GM04504 (cell line): ENCODE measurements at places on chromosomes 11 and 22.
A peak's percentile ranks its signal among the peaks of the same experiment; 100 is the strongest.

DNA sequence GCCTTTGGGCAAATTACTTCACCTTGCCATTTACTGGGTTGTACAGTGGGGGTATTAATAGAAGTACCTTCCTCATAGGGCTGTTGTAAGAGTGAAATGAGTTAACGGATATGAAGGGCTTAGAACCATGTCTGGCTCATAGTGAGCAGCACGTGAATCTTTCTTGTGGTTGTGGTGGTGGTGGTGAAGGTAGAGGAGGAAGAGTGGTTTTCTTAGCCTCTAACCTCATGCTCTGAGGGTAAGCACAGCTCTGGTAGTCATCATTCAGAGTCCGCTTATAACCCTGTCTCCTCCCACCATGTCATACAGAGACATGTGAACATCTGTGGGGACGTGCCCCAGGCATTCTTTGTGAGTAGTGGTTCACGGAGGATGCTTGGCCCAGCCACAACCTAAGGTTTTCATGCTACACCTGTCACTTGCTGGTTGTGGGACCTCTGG is 43.6 kb downstream of the TEAD1 start:
- no peak for DNase-seq

DNA sequence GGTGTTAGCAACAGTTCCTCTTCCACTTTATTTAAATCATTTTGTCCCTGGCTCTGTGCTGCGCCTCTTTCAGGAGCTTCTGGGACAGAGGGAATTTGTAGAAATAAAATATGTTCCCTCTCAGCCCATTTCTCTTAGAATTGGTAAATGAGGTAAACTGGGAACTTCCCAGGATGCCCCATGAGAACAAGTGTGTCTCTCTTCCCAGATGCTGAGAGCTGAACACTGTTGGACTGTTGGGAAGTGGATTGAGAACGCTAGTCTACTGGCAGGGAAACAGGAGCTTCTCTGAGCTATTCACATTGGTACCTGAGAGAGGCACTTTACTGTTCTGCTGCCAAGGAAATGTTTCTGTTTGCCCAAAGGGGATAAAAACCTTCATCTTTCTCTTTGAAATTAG is 4.0 kb downstream of the CRY2 start:
- no peak for DNase-seq

GRCh38 chr11:47437218-47437745 is 11.0 kb upstream of the PSMC3 start:
- DNase-seq = no peak

GRCh38 chr11:92979176-92979575 is 9.7 kb downstream of the MTNR1B start:
- DNase-seq = no peak

- DNase-seq = no peak
Measured at GRCh38 chr22:35306350-35306967, 6.8 kb downstream of the TOM1 start.

DNA sequence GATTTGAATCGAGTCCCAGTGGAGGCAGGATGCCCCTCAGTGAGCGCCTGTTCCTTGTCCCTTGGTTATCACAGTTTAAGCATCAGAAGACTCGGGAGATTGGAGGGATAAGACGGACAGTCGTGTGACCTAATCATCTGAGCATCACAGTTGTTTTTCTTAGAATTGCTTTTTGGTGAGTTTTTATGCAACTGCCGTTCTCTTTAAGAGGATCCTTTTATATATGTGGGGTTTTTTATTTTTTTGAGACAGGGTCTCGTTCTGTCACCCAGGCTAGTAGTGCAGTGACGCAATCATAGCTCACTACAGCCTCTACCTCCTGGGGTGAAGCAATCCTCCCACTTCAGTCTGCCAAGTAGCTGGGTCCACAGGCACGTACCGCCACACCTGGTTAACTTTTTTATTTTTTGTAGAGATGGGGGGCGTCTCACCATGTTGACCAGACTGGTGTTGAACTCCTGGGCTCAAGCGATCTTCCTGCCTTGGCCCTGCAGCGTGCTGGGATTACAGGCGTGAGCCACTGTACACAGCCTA is 16.5 kb downstream of the NUP50 start:
- no peak for DNase-seq

GRCh38 chr11:7691759-7692350 is 14.4 kb downstream of the OVCH2 start:
- no peak for DNase-seq

DNA sequence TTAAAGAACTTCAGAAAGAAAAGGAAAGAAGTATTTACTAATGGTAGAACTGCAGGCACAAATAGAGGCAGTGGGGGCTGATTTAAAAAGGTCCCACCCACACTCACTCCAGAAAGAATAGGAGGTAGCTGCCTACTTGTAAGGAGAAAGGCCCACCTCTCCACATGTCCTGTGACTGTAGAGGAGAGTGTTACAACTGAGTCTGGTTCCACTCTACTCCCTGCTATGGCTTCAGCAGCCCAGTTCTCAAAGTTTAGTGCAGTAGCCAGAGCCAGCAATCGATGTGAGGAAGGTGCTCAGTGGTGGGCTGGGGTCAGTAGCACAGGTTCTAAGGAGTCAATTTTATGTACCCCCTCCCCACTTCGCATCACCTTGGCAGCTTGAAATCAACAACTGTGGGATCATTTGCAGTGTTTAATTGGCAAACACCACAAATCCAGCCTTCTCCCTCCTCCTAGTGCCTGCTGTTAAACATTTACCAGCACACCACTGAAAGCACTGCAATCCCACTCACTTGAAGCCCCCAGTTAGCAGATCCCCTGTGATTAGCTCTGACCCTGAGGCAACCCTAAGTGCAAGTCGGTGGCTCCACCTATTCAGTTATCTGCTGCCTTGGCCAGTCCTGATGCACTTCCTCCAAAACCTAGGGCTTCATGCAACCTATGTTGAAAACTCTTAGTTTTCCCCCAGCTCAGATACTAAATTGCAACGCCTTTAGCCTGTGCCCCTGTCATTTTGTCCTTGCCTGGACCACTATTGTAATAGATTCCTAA is 146.6 kb downstream of the BBOX1 start:
- DNase-seq = no peak

DNA sequence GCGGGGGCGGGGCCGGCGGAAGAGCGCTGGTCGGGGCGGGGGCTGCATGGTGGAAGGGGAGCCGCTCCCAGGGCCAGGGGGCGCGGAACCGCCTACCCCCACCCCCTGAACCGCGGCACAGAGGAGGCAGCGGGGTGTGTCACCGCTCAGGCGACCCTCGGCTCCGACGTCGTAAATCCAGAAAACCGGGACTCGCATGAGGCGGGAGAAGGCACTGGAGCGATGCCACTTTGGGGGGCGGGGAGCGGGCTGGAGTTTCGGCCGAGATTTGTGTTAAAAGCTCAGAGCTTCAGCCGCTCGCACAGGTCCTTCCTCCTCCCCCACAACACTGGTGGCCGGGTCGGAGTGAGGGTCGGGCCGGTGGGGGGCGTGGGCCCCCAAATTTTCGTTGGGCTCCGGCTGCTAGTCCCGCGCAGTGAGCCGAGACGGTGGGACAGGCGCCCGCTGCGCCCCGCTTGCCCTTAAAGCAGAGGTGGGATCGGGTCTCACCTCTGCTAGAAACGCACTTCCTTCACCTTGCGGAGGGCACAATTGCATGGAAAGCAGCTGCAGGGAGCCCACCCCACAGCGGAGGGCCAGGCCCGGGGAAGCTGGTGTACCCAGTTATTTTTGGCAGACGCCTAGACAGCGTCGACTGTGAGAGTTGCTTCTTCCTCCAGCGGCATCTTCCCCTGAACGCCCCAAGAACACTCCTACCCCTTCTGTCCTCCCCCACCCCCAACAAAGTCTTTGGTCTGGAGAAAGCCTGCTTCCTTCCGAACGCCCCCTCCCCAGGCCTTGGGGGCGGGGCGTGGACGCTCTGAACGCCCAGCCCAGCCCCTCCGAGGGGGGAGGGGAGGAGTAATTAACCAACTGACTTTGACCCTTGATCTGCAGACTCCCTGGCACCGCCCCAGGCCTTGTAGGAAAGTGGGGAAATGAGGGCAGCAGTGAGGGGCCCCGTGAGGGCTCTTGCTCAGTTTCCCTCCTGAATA is 1.1 kb downstream of the OVOL1 start:
- no peak for DNase-seq

GRCh38 chr11:118641397-118642019 is 34.1 kb downstream of the PHLDB1 start:
- DNase-seq = no peak

DNA sequence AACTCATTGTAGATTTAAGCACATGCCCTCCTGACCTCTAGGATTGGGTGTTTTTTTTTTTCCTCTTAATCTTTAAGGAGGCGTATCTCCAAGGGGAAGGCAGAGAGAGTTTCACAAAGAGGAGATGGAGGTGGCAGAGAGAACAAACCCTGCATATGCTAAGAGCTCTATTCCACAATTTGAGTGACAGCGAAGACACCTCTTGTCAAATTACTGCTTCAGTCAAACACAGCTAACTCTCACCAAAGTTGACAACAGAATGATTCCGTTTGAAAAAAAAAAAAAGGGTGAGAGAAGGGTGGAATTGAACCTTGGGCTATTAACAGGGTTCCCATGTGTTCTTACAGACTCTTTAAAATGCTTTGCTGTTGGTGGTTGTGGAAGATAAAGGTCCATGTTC is 112.6 kb downstream of the NXPE2 start:
- DNase-seq = no peak

DNA sequence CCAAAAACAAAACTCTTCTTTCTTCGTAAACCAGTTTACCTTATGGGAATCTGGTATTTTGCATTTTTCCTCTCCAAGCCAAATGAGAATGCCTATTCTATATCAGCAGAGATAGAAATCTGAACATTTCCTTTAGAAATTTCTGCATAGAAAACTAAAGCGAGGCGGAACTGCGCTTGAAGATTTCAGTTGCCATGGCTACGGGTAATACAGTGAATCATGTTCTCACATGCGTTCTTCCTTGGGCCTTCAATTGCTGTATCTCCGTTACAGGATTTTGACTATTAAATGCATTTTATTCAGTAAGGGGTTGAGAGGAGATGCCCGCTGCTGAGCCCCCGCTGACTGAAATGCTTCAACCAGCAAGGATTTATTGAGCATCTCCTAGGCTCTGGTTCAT is 108.2 kb upstream of the CRYBB3 start:
- DNase-seq = no peak

DNA sequence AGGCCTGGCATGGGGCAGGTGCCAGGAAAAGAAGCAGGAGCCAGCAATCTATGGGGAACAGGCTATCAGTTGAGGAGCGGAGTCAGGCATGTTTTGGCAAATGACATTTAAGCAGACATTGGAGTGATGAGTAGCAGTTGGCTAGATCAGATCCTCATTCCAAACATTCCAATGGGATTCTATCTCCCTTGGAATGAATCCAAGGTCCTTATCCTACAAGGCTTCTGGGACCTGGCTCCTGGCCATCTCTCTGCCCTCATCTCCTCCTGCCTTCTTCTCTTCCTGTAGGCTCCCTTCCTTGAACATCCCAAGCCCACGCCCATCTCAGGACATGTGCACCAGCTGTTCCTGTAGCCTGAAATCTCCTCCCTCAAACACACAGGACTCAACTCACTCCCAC is 1074.5 kb downstream of the TBC1D22A start:
- DNase-seq = no peak

DNA sequence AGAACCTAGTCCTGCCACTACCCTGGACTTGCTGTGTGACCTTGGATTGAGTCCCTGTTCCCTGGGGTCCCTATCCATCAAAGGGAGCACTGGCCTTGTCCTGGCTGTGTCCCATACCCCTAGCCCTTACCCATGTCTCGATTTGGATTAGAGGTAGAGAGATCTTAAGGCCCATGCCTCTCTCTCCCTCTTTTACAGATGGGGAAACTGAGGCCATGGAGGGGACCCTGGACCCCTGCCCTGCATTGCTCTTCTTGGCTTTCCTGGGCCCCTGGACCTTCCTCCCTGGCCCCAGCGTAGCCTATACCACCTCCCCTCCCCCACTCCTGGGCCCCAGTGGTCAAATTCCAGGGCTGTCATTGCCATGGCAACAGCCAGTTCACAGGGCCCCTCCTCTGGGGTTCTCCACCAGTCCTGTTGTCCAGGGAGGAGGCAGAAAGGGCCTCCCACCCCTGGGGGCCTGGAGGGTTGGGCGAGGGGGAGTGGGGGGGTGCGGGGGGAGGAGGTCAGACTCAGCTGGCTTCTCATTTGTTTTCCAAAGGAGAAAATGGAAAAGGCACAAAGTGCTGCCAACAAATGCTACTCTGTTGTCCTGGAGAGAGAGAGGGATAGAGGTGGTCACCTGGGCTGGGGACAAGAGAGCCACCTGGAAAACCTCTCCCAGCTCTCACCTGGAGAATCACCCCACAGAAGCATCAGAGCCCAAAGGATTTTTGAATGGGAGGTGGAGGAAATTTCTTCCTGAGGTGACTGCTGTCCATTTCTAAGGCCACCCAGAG is 23.3 kb downstream of the ARHGEF17 start:
- DNase-seq = no peak

DNA sequence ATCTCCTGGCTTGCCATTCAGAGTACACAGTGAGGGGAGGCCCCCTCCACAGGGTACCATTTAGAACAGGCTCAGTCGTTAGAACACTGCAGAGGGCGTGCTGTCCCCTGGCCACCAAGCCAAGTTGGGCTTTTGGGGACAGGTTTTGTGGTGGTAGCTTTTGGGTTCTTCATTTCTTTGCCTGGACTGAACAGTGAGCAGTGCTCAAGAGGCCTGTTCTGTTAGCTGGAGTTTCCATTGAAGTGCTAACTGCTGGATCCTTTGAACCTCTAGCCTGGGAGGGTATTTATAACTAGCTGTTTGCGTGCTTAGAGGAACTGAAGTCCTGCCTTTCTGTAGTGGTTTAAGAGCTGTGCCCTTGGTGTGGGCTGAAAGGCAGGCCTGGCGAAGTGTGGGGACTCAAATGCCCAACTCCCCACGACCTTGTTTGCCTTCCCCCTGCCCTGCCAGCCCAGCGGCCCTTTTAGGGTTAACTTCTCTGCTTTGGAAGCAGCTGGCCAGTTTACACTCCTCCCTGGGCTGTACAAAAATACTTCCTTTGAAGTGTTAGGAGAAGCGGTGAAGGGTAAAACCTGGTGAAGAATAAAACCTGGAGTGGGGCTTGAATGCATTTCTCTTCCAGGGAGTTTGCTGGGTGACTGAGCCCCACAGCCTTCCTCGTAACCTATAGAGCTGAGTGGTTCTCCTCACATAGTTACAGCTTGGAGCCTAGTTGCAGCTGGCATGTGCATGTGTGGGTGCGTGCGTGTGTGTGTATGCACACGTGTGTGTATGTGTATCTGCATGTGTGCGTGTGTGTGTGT is 34.6 kb downstream of the ZNRF3 start:
- no peak for DNase-seq

- DNase-seq = no peak
Measured at GRCh38 chr11:74092425-74092824, 78.4 kb downstream of the C2CD3 start.

- no peak for DNase-seq
Measured at GRCh38 chr11:123885570-123885969, at the start of gene TMEM225. Gene TMEM225 (minus strand): TSS chr11:123885670. CDS start chr11:123885425, 245 bp downstream.

GRCh38 chr11:133951327-133952198 is 5.2 kb downstream of the IGSF9B start:
- no peak for DNase-seq

DNA sequence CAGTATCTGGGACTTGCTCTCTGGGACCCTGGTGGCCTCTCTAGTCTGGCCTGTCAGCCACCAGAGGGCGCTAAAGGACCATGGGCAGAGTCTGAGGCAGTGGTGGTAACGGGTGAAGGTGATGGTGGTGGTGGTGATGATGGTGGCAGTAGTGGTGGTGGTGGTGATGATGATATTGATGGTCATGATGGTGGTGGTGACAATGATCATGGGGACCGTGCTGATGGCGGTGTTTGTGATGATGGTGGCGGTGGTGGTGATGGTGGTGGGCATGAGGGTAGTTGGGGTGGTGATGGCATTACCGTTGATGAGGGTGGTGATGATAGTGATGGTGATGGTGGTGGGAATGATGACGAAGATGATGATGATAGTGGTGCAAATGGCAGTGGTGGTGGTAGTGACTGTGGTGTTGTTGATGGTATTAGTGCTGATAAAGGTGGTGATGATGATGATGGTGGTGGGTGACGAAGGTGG is 16.0 kb downstream of the TRPM5 start:
- DNase-seq = peak; percentile 11
